Panc1 (cell line): ENCODE measurements at places on chromosomes 5 and 9.

GRCh38 chr9:121249563-121249962 is 18.4 kb upstream of the GSN start:
- DNase-seq, result no peak

DNA sequence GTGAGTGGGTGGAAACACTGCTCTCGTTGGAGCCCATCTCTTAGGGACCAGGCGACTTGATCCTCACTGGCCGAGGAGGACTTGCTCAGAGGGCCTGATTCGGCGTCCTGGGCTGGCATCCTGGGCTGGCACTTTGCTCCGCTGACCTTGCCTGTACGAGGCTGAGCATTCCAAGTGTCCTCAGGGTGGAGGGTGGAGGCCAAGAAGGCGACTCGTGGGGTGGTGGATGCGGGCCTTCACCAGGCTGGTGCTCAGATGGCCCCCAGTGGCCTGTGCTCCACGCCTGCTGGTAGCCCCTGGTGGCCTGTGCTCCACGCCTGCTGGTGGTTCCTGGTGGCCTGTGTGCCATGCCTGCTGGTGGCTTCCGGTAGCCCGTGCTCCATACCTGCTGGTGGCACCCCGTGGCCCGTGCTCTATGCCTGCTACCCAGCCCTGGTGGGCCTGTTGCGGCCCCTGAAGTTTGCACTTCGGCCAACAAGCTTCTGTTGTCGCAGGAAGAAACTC is 42.9 kb downstream of the PHF2 start:
- no peak for DNase-seq

DNA sequence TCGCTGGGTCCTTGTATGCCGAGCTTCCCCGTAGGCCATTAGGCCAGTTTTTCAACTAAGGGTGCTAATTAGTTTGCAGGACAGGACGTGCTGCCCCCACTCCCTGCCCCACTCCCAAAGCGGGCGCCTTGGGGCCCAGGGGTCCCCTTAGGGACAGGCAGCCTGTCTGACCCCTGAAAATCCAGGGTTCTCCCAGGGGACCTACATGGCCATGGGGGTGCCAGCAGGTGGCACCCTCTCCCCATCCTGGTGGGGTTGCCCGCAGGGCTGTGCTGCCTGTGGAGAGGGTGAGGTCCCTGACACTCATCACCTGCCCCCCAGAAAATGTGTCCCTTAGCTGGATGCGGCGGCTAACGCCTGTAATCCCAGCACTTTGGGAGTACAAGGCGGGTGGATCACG is 8.5 kb upstream of the CCDC187 start:
- no peak for DNase-seq

GRCh38 chr5:74432216-74432615 is 208.3 kb downstream of the ENC1 start:
- no peak for DNase-seq

- DNase-seq, result no peak
Observed at GRCh38 chr5:89686081-89686765, 723.3 kb downstream of the CETN3 start.
